ENCODE measurements at places on chromosomes 13 and 19.

GRCh38 chr13:98509271-98510155, 67.4 kb downstream of the STK24 start:
- no peak for DNase-seq

GRCh38 chr13:71171740-71172139, 695.3 kb downstream of the DACH1 start:
- DNase-seq, result no peak

DNA sequence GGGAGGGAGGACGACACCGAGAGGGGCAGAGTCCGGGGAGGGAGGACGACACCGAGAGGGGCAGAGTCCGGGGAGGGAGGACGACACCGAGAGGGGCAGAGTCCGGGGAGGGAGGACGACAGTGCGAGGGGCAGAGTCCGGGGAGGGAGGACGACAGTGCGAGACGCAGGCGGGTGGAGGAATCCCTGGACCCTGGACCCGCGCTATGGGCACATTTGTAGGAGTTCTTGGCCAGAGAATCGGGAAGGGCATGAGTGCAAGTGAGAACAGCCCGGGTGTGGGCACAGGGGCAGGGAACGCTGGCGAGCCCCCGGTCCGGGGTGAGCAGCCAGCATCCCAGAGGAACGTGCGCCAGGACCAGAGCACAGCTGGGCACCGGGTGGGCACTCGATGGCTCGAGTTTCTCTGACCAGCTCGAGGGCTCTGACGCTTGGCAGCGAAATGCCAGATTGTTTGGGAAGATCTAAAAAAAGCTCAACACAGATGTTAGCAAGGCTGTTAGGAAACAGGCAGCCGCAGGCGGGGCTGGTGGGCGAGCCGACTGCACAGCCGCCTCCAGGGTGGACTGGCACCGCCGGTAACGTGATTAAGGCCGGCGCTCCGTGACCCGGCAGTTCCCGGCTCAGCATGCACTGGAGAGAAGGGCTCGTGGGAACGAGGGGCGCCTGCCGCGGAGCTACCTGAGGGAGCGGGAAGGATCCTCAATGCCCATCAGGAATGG, 17.9 kb upstream of the C2CD4C start:
- DNase-seq, result no peak

DNA sequence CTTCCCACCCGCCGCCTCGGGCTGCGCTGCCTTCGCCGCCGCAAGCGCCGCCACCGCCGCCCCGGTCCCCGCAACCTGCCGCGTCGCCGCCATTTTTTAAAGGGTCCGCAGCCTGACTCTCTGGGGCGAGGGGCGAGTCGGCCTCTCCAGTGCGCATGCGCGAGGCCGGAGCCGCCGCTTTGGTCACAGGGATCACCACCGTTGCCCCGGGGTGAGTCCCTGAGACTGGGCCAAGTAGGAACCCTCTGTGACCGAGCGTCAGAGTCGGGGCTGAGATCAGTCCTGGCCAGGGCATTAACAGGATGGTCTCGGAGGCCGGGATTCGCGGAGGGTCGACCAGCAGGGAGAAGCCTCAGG, 42.6 kb downstream of the ZNF146 start:
- DNase-seq, result no peak

GRCh38 chr19:54418030-54418929, 3.0 kb downstream of the TTYH1 start:
- DNase-seq, result no peak

DNA sequence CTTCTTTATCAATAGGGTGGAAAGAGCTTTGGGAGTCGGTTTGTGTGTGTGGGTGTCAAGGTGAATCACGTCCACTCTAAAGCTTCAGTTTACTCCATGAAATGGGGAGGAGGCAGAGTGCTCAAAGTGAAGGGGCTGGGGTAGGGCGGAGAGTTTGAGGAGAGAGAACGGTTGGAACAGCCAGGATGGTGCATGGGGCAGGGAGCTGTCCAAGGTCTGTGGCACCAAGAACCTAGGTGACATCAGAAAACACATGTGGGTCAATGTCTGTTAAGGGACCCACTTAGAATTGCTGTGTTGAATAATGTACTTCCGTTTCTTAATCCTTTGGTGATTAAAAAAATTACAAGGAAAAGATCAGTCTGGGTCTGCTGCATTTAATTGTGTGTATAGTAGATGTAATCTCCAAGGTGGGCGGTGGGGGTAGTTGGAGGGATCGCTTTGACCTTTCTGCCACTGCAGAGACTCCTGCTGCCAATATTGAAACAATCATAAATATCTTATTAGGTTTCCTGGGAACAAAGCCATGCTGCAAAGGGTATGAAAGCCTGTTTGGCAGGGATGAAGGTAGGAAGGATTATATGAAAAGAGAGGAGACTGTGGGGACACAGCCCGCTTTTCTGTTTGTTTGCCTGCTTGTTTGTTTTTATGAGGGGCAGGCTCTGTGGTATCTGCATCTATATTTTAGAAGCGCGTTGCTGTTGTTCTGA, 122.3 kb downstream of the ATP8A2 start:
- DNase-seq, result peak; percentile 63
